ENCODE measurements at places on chromosomes 1 and 21. TPM values are rescaled to one million over a fixed set of nuclear protein-coding genes. Genes with fewer than 3 reads are reported as not detected.

GJB3 gene
- 0.38 TPM for total RNA-seq

DNA sequence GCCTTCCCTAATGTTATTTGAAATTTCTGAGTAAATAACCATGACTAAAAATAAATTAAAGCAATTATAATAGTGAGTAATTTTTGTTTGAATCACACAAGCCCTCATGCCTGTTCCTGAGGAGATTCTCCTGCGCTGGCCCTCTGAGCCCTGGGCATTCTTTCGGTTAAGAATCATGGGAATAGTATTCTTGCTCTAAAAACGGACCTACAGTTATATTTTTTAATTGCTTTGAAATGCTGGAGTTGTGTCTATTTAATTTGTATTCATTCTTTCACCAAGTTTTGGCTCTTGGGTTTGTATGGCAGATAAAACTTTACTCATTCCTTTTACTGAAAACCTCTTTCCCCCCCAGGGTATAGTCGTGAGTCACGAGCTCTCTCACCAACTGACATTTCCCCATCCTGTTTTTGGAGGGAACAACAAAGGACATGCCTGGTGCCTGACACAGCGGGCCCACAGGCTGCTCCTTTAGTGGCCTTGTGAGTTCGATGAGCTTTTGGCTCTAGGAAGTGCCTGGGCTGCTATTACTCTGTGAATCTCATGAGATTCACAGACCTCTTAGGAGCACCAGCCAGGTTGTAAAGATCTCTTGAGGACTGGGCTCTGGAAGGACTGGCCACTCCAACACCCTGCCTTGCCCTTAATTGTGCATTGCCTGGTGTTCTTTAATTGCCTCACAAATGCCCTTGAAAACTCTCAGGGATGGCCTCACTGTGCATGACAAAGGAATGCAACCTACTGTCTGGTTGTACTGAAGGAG is 58.6 kb downstream of the DDR2 start:
- peak; percentile 78 for DNase-seq

UMODL1 gene
- 0.32 TPM for total RNA-seq

STUM gene
- total RNA-seq = 0.04 TPM

HTR6 gene
- total RNA-seq = 0.31 TPM

- DNase-seq = peak; percentile 76
These were observed 163.6 kb upstream of the C1orf21 start for GRCh38 chr1:184223216-184223615.

- DNase-seq = no peak
These were observed 114.5 kb upstream of the KCNK2 start for GRCh38 chr1:214967865-214968575.

DNA sequence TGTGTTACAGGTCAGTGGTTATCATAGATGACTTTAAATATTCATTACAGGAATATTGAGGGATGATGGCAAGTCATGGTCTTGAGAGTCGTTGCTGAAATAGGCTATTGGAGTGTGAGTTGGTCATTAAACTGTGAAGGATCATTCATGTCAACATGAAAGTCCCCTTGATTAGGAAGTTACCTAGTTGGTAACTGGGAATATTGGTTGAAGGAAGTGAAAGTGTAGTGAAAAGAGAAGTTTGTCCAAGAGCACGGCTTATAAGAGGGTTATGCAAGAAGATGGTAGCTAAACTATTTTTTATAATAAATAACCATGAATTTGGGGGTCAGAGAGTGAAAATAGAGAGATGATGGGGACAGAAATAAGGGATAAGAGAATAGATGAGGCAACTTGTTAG is 16.9 kb downstream of the CRB1 start:
- DNase-seq = no peak

STMN1 gene
- total RNA-seq = 543 TPM

PUSL1 gene
- total RNA-seq = 23.8 TPM

DNA sequence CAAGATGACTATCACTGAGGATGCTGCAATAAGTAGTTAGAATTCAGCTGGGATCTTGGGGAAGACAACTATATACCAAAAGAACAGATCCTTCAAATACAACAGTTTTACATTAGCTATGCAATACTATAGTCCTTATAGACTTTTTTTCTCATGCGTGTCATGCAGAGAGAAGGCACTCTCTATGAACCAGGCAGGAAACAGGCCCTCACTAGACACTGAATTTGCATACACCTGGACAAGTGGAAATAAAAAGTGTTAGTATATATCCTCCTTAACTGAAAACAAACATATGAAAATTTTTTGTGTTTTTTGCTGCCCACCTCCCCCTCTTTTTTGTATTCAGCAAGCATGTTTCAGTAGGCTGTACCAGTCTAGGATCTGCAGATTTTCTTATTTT is 29.9 kb downstream of the TMCO1 start:
- no peak for DNase-seq

DNA sequence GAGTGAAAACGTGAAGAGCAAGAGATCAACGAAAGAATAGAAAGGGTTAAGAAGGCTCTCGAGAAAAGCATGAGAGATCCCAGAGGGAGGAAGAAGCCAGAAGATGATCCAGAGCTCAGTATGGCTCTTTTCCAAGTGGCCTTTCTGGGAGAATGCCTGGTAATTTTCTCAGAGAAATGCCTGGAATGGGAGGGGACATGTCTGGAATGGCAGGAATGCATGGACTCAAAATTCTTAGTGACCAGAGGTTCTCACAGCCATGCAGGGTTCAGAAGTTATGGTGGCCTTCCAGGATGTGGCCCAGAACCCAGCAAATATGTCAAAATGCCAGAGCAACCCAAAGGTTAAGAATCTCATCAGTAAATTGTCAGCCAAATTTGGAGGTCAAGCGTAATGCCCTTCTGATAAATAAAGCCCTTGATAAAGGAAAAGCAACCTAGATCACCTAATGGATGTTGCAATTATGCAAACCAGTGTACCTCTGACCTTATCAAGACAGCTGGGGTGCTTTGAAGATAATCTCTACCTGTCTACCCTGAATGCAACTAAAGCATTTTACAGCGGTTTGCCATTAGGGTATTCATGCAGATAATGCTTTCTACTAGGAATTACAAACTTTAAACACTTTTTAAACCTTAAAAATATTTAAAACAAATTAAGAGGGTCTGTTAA is 53.1 kb downstream of the NBPF6 start:
- peak; percentile 73 for DNase-seq

DNA sequence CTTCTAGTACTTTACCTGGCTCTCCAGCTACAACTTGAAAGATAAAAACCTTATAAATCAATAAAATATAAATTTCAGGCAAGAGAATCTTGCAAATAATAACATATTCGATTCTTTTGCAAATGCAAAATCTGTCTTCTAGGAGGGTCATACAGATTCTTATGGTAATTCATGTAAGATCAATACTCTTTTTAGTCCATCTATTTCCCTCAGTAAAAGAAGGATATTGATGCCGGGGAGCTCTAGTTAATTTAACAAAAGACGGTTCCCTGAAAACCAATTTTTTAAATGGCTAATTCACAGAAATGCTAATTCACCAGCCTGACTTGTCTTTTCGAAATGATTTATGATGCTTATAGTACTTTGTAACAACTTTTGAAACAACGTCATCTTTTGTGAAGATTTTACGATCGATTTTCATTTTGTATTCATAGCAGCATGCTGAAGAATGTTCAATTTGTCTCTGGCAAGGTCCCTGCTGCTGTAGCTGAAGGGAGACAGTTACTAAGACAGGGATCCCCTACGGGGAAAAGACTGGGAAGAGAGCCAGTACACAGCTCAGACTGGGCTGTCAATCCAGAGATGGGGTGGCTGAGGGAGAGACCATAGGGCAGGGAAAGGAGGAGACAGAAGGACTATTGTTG is 90.6 kb upstream of the SPAG17 start:
- no peak for DNase-seq

GRCh38 chr1:8109216-8109615 is 83.1 kb upstream of the ERRFI1 start:
- DNase-seq = no peak

PAPPA2 gene
- total RNA-seq = 1.6 TPM

DNA sequence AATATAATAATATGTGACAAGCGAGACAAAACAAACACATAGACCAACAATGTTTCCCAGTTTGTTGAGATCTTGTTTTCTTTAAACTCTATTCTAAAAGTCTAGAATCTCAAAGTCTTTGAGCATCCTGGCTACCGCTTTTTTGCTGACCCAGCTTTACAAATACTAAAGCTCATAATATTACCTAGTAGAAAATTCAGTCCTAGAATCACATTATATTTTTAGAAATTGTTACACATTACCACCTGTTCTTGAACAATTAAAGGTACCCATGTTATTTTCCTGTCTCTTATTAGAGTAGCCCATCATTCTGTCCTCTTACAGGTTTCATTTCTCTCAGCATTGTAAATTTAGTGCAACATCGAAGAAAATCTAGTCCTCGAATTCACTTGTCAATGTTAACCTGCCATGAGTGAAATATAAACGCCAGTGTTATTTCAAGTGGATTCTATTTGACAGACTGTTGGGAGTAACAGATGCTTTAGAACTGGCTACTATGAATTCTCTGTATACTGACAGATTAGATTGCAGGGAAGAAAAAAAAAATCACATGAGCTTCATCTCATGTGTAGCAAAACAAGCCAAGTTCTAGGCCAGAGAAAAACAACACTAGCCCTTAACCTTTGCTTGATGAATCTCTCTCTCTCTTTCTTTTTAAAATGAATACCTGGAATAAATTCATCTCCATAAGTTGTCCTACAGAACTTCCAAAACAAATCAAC is 851.2 kb upstream of the ADAMTS5 start:
- no peak for DNase-seq

PDE4B gene
- 20.5 TPM for total RNA-seq

TAS1R3 gene
- 0.19 TPM for total RNA-seq

IL19 gene
- not detected for total RNA-seq

DNA sequence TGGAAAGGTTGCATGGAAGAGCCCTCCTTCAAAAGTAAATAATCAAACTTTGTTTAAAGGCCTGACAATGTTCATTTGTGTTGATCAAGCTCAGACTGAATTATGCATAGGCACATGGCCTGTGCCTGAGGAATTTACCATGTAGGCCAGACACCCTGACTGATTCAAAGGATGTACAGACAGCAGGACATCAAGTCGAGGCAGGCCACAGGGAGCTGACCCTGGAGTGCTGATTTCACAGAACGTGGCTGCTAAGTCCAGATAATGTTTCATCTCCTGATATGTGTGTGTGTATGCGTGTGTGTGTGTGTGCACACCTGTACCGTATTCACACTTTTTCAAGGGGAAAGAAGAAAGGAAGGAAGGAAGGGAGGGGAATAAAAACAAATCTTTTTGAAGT is 34.1 kb downstream of the NAV1 start:
- DNase-seq = no peak

- DNase-seq = no peak
These were observed 152.4 kb downstream of the KCTD3 start for GRCh38 chr1:215719552-215719951.

- DNase-seq = no peak
These were observed 14.5 kb upstream of the VPS13D start for GRCh38 chr1:12215118-12215961.

GRCh38 chr1:226891846-226892523 is 21.6 kb downstream of the PSEN2 start:
- no peak for DNase-seq

- DNase-seq = no peak
These were observed 5.8 kb downstream of the CAPN8 start for GRCh38 chr1:223659711-223660110.

GRCh38 chr1:209736490-209737117 is 19.2 kb upstream of the TRAF3IP3 start:
- no peak for DNase-seq

LCE1D gene
- total RNA-seq = not detected

SPRR4 gene
- not detected for total RNA-seq

DNA sequence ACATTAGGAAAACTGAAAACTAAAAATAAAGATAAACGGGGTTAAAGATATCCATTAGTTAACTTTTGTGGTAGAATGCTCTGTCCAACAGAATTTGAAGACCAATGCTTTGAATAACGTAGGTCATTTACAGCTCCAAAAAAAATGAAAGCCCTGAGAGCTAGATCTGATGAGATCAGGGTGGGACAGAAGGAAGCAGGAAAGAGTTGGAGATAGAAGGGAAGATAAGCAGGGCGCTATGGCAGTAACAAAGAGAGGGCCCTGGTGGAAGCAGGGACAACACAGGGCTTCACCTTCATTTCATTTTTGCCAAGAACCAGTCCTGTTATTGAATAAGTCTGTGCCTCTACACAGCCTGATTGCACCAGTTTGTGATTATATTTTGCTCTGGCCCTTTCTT is 51.0 kb upstream of the RGS8 start:
- DNase-seq = no peak

OR6K3 gene
- not detected for total RNA-seq

- DNase-seq = no peak
These were observed 187.9 kb downstream of the VAV3 start for GRCh38 chr1:107776900-107777663.

DNA sequence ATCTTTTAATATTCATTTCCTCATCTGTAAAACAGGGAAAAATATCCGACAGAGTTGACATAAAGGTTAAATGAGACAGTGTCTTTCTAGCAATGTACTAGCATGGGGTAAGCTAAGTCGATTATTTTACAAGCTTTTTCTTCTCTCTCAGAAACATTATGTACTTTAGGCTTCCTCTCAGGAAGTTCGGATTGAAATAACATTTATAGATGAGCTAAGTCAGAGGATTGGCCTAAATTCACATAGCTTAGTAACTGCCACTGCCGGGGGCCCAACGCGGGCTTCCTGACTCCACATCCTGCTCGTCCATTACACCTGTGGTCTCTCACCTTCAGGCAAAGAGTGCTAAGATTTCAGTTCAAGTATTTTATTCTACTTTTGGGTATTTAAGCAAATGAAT is 462.3 kb upstream of the NFIA start:
- DNase-seq = no peak

OR14K1 gene
- total RNA-seq = not detected

DNA sequence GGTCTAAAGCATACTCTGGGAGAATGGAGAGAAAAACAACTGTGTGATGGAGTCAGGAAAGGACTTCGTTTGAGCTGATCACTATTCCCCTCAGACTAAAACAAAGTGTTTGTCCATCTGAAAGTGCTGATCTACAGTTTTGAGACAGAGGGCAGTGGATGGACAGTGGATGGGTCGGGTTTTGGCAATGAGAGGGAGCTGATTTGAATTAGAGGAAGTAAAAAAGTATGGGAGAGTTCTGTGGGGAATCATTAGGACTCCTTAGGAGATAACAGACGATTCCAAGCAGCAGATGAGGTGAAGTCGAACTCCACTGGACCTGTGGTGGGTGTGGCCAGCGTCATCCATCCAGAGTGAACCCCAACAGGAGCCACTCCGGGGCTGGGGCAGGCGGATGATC is 62.3 kb downstream of the PTGS2 start:
- DNase-seq = no peak

DNA sequence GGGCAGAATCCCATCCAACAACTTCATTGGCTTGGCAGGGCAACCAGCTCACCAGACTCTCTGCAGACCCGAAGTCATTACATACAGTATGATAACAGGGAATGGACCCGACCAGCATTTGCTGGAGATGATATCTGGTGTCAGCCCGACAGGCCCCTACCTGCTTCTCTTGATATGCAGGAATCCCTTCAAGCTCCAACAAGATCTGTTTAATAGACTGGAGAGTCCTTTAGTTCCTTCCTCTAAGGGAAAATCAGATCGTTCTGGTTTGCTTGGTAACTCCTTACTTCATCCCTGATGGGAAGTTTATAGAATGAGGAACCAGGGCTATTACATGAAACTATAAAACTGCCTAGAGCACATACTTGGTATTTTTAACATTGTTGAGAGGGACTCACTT is 61.2 kb downstream of the EDARADD start:
- DNase-seq = no peak

- DNase-seq = no peak
These were observed 21.4 kb upstream of the RNF11 start for GRCh38 chr1:51214615-51215131.

GRCh38 chr1:41440321-41441085 is 44.0 kb downstream of the EDN2 start:
- no peak for DNase-seq

- DNase-seq = no peak
These were observed 34.6 kb upstream of the APOBEC4 start for GRCh38 chr1:183687546-183688304.
